ENCODE measurements at places on chromosomes 13 and 19.

DNA sequence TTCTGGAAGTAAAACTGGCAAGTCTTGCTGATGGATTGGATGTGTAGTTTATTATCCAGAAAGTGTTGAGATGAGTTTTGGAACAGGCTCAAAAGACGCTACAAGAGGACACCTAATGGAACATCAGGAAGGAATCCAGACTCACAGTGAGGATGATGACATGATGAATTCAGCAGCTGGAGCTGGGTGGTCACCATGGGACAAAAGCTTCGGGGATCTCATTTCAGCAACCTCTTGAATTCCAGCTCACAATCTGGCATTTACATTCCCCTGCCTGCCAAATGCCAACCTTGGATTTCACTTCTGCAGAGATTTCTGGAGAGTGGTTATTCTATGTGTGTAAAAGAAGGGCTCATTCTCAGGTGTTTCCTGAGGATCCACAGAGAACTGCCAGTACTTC is 288.0 kb upstream of the TMTC4 start:
- no peak for DNase-seq

DNA sequence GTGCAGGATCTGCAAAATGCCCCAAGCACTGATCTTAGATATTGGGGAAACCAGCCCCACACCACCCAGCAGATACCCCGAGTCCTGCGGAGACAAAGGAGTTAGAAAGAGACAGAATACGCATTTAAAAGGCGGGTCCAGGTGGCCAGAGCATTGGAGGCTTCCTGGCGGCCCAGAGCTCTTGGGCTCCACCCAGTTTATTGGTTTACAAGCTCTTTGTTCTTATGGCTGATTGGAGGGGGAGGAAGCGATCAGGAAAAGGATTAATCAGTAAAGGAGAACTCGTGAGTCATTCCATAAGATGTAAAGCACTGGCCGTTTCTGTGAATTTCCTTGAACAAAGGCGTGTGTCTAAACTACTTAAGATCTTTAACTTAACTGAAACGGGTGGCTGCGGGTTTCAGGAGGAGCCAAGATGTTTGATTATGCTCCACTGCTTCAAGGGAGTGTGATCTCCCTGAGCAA is 926 bp downstream of the ZNF587 start:
- no peak for DNase-seq

- DNase-seq, result no peak
Observed at GRCh38 chr19:10551698-10552301, 8.1 kb downstream of the ATG4D start.

DNA sequence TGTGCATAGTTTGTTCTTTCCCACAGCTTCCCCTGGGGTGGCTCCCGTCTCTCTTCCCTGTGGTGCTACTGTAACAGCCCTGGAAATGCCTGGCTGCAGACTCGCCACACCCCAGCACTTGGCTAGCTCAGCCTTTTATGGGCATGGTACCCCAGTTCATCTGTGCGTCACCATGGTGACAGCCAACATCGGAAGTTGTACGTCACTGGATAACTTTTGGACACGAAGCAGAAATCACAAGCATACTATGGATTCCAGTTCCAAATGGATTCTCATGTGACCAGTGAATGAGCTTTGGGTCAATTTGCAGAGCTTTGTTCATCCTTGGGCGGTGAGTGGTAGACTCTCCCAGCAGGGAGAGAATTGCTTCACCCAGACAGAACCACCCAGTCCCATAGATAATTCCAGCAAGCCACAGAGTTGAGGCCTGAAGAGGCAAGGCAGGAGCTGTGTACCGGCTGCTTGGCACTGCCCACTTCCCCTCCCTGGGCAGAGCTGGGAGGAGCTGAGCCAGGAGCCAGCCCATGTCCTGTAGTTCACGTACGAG is 54.4 kb downstream of the COL4A2 start:
- DNase-seq, result no peak

DNA sequence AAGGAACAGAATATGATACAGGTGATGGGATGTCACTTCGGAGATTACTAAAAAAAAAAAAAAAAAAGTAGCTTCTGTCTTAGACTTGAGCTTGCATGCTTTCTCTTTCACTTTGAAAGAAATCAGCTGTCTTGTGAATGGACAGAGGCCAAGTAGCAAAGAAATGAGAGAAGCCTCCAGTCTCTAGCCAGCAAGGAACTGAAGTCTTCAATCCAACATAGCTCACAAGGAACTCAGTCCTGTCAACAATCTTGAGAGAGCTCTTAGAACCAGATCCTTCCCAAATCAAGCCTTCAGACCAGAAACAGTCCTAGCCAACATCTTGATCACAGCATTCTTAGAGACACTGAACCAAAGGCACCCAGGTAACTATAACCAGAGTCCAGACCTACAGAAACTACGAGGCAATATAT is 7.7 kb downstream of the N4BP2L2 start:
- DNase-seq, result no peak

- DNase-seq, result no peak
Observed at GRCh38 chr19:30011051-30011578, 69.1 kb downstream of the URI1 start.

DNA sequence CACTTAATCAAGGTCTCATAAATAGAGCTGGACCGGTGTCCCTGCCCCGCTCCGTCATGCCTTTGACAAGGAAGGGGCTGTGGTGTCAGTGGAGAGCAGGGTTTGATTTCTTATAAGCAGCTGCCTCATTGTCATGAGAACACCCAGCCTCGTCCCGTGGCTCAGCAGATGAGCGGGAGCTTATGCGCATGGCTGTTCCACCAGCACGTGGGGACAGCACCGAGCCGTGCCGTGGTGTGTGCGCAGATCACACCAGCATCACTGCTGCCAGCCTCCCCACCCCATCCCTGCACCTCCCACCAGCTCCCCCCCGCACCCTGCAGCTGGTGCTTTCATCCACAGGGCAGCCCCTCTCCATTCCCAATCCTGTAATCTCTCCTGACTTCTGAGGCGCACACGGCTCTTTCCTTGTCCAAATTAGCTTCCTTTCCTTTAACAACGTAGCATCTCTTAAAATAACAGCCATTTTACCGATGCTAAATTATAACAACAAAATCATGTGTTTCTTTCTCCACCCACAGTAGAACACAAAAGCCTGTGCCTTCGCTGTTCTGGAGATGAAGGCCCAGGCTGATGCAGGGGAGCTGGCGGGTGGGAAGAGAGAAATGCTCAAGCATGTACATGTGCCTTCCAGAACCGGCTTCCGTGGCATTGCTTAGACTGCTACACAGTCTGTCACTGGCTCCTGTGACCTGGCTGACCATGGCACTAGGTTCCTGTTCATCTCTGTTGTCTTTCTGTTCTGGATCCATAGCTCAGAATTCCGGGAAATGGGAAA is 96.8 kb downstream of the RAB20 start:
- no peak for DNase-seq

DNA sequence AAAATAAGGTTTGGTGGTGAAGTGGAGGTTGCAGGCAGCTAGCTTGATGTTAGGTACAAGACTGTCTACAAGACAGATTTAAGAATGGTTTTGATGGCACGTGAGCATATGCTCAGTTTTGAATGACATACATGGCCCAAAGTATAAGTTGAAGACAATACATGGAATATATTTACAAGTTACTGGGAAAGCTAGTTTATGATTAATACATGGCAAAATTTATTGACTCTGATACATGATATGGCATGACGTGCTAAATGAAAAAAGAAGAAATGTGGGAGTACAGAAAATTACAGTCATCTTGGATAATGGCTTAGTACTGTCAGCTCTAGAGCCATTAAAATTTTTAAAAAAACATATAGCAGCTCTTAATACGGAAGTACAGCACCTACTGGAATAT is 4.4 kb downstream of the KLF5 start:
- no peak for DNase-seq

GRCh38 chr13:112998521-112999280 is 29.7 kb downstream of the MCF2L start:
- no peak for DNase-seq

- DNase-seq, result no peak
Observed at GRCh38 chr19:9073806-9074205, 13.1 kb upstream of the OR1M1 start.

DNA sequence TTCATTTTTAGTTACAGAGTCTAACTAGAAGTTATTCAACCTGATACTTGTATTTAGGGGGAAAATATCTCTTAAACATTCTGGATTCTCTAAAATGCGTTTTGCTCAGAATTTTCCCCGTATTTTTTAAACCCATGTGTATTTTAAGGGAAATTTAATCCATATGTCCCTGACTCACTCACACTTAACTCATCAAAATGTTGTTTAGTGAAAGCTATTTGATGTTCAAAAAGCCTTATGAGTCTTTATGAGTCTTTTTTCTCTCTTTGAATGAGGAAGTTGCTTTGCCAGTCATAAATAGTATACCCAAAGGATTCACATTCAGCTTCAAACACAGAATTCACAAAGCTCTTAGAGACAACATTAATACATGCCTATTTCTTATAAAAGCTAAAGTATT is 16.4 kb downstream of the MAB21L1 start:
- no peak for DNase-seq

DNA sequence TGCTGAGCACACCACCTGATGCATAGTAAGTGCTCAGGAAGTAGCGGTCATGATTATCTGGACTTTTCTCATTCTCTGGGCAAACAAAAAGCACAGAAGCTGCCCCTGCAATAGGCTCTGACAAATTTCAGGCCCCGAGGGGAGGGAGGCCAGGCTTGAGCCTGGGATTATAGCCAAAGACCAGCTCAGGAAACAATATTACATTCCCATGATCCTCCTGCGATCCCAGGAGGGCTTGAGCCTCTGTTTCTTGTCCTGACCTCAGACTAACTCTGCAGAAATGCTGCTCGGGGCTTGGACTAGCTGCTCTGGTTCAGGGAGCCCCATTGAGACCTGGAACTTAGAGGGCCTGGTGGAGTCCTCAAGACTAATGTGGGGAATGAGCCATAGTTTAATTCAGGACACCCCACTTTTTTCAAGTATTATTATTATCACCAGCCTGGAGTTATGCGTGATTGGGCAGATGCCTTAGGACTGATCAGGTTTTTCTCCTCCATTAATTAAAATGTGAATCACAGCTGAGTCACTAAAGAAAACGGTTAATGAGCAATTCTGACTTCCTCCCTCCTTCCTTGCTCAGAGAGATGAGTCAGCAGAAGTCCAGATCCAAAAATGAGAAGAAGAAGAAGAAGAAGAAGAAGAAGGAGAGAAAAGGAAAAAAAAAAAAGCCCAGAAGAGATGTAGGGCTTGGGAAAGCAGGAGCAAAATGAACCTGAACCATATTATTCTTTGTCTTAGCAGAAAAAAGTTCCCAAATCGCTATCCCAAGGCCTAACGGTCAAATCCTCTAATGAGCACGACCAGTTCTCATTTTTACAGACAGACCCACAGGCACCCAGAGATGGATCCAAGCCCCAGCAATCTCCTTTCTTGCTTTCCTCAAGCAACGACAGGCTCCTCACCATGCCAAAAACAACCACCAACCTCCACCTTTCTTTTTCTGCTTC is 107.2 kb downstream of the CACNA1A start:
- no peak for DNase-seq

- no peak for DNase-seq
Observed at GRCh38 chr13:77583581-77583980, 48.1 kb downstream of the SCEL start.

DNA sequence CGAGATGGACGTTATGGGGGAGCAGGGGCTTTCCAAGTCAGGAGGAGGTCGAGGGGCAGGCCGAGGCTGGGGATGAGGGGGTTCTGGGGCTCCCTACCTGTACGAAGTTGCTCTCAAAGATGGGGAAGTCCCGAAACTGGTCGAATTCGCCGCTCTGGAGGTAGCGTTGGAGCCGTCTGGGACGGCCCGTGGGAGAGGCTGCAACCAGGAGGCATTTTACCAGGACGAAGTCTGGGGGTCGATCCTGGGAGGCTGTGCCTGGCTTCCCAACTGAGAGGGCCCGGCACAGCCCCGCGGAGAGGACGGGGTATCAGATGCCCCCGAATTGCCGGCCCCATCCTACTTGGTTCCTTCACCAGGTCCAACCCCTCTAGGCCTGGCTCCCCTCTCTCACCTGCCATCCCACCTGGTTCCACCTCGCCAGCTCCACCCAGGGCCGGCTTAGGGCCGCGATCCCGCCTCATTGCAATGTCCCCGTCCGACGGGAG is 527 bp upstream of the EMC10 start:
- DNase-seq, result no peak

DNA sequence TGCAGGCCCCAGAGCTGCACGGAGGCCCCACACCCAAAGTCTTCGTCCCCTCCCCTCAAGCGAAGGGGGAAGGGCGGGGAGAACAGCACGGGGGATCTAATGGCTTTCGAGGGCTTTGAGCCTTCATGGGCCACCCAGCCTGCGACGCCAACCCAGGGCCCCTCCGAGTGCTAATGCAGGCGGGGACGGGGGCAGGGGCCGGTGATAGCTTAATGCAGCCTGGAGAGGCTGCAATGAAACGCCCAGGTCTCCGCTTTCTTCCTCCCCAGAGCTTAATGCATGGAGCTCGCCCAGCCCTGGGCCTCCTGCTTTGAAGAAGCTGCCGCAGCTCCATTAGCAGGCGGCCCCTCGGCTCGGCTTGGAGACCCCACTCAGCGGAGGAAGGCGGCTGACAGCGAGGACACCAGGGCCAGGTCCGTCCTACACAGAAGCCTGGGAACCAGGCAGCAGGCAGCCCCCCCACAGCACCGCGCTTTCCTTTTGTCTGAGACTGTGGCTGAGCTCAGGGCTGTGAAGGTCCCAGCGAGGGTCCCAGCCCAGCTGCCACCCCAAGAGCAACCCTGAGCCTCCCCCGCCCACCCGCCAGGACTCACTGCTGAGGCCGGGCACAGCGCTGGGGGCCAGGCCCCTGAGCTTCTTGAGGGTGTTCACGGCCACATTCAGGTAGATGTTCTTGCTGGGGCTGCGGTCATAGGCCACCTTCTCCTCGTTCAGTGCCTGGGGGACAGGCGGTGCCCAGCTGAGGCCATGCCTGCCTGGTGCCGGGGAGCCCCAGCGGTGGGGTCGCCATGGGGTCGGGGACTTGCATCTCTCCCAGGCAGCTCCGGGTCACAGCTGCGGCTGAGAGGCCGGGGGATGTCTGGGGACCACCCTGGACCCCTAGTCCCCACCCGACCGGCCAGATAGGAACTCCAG is 7.5 kb upstream of the ATP8B3 start:
- no peak for DNase-seq

GRCh38 chr19:36604656-36605100 is 435 bp upstream of the ZNF382 start:
- DNase-seq, result peak; percentile 74

GRCh38 chr19:3690551-3691371 is 9.5 kb downstream of the PIP5K1C start:
- no peak for DNase-seq

DNA sequence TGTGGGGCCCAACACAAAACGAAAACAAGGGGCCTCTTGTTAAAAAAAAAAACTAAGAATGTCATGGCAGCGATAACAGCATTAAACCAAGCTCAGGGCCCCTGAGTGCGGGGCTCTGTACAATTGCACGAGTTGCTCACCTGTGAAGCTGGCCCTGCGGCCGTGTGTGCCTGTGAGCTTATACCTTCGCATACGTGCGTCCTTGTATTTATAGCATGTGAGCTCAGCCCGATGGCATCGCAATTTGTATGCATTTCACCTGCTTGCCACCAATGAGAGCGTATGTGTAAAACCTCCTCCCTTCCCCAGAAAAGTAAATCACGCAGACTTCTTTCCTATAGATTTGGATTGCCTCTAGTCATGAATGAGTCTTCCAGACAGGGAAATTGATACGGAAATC is 17.1 kb downstream of the HNRNPM start:
- DNase-seq, result no peak
